ENCODE measurements at places on chromosomes 4 and X.

DNA sequence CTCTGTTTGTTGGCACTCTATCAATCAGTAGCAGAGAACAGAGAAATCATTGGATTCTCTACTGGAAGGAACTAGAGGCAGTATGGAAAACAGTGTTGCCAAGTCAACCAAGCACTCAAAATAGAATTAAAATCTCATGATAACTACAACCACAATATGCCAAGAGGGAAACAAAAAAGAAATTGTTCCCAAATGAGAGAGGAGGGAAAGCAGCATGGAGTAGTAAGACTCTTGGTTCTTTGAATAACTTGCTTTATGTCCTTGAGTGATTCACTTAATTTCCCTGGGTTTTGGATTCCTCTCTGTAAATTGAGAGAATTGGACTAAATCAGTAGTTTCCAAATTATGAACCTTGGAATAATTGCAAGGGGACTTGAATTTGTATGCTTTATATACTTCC, 285.5 kb upstream of the ANKRD50 start:
- no peak for DNase-seq

DNA sequence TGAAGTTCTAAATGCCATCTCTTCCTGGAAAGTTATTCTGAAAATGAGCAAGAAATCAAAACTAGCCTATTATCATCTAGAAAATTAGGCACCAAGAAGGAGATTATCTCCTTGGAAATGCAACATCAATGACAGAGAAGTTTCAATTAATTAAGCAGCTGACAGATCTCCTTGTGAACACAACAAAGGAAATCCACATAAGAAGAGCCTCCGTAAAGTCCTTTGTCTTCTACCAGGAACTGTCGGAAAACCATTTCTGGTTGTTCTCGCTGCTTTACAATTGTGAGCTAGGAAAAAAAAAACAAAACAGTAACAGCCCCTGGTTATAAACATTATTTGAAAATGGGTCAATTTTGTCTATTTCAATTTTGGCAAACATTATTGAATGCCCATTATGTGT, 38.2 kb downstream of the METTL14 start:
- no peak for DNase-seq

DNA sequence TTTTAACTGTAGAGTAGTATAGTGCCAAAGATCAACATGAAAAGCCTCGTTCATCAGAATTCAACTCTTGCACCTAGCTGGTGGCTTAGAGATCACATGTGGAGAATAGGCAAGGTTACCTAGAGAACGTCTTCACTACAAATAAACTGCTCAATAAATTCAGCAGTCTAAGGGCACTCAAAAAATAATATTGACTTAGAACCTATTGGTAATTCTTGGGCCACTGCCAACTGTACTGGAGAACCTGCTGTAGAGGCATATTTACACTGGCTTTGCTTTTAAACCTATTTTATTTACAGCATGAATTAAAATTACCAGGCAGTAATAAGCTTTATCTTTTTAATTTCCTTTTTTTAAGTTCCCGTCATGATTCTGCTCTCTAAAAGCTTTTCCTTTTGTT, 343.7 kb downstream of the PDHA2 start:
- DNase-seq, result no peak

GRCh38 chrX:37746218-37746941, 33.5 kb upstream of the CYBB start:
- no peak for DNase-seq

DNA sequence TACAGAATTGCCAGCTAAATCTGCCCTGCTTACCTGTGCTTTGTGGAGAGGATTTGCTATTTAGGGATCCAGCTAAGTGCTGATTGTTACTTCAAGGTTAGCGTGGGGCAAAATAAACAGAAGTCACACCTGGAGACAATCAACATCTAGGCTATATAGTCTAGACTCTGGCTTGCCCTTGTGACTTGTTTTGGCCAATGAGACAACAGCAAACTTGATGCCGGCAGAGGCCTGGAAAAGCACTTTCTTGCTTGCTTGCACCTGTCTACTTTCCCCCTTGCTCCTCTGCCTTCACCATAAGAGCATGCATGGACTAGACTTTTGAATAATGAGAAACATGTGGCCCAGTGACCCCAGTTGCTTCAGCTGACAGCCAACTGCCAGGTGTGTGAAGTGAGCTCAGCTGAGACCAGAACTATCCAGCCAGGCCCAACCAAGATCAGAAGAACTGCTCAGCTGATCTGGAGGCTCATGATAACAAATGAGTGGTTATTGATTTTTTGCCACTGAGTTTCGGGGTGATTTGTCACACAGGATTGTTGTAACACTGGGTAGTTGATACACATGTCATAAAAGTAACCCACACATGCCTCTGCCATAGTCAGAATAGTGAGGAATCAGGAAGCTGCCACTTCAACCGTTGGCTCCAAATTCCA, 164.4 kb downstream of the RBMX2 start:
- no peak for DNase-seq

- DNase-seq, result peak; percentile 98
Measured at GRCh38 chr4:124631760-124632159, 80.8 kb downstream of the ANKRD50 start.

GRCh38 chr4:58936436-58936835, 1826.3 kb upstream of the IGFBP7 start:
- DNase-seq, result no peak

DNA sequence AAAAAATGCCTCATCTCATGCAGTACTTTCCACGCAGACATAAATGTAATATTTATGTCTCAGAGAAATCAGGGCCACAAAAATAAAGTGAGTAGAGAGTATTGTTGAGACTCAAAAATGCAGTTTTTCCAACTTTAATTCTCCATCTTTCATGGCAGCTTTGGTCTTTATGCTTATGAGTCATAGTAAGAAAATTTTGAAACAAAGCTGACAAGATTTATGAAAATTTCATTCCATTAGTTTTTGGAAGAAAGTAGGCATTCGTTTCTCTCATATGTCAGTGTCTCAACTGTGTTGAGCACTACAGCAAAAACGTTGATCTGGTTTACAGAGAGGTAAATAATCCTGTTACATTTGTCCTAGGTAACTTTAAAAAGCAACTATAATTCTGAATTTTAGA, 656.8 kb downstream of the IQCM start:
- peak; percentile 70 for DNase-seq

GRCh38 chr4:32985256-32985655, 2265.1 kb downstream of the PCDH7 start:
- peak; percentile 73 for DNase-seq

GRCh38 chr4:168118116-168118655, 25.8 kb downstream of the ANXA10 start:
- no peak for DNase-seq

GRCh38 chrX:139936259-139936658, 3.4 kb upstream of the ATP11C start:
- no peak for DNase-seq

GRCh38 chr4:120524237-120524636, 398.3 kb downstream of the PRDM5 start:
- DNase-seq, result no peak

GRCh38 chrX:129875669-129876068, 30.3 kb upstream of the UTP14A start:
- peak; percentile 76 for DNase-seq

DNA sequence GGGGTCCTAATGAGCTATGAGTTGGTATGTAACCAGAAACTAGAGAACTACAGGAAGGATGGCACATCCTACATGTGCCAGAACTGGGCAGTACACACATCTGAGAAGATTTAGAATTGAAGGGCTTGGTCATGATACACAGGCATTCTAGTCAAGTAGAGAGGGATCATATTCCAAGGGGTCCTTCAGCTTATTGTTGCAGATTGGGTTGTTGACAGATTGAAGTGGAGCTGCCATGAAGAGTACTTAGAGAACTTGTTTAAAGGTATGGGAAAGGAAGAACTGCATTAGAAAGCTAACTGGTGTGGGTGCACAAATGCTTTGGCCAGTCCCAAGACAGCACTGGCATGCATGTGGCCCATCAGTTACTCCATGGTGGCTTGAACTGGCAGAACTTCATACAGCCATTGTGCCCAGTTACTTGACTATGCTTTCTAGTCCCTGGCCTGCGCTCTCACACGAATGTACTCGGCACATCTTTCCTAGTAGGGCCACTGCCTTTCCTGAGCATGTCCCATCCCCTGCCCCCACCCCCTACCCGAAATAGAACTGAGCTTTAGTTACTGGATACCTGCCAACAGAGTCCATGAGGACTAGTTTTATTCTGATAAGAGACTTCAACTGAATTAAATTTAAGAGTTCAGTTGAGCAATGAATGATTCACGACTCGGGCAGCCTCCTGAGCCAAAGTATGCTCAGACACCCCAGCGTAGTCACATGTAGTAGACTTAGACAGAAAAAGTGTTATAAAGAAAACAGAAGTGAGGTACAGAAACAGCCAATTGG, 64.0 kb downstream of the CCNG2 start:
- peak; percentile 77 for DNase-seq

GRCh38 chr4:71453531-71453930, 114.7 kb downstream of the SLC4A4 start:
- no peak for DNase-seq
